ENCODE measurements at places on chromosomes 1 and 21.

DNA sequence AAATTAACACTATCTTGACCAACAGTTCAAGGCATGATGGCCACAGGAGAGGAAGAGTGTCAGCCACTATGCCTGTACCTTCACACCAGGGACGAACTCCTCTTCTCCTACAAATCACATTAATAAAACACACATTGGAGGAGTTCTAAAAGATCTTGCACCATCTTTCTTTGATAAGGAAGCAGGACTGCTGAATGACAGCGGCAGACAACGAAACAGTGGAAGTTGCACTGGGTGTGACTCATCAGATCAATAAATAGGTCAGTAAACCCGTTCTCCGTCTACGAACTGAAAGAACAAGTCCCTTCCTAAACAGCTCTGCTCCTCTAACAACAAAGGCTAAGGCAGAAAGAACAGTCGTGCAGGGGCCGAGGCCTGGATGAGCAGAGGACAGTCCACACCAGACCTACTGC, 23.1 kb downstream of the UBE2G2 start:
- DNase-seq = no peak

DNA sequence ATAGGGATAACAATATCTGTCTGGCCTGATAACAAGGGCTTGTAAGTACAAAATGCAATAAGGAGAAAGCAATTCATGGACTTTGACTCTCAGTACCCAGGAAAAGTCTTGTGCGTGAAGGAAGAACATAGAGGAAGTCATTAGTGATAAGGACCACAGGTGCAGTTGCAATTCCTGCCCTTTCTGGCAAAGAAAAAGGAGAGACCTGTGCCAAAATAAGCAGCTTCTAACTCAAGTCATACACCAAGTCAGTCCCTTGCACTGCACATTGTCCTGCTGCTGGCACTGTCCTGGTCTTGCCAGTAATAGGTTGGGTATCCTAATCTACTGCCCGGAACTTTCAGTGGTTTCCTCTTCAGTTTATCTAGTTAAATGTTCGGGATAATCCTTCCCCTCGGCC, 14.8 kb upstream of the SOD1 start:
- DNase-seq = no peak

DNA sequence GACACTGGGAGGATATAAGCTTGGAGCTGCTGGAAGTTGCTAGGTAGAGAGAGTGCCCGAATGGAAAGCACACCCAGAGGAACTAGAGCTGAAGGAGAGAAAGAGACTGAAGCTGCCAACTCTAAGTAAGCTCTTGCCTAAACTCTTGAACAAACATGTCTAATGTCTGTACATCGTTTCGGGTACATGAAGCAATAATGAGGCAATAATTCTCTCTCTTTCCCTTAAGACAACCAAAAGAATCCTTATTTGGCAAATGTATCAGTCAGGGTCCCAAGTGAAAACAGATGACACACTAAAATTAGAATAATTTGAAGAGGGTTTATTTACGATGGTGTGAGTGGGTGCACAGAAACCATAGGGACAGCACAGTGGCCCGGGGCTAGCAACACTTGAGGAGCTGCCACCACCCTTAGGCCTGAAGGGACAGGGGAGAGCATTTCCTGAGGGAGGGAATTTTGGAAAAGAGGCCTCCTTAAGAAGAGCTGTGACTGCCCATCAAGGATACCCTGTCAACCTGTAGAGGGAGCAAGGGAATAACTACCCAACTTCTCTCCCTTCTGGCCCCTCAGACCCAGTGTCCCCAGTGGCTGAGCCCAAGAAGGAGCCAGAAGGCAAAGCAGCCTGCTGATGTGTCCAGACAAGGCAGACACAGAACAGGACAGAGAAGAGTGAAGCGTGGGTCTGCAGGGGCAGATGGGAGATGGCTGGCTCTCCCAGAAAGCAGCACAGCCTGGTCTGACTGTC, 36.1 kb upstream of the KHDRBS1 start:
- no peak for DNase-seq

DNA sequence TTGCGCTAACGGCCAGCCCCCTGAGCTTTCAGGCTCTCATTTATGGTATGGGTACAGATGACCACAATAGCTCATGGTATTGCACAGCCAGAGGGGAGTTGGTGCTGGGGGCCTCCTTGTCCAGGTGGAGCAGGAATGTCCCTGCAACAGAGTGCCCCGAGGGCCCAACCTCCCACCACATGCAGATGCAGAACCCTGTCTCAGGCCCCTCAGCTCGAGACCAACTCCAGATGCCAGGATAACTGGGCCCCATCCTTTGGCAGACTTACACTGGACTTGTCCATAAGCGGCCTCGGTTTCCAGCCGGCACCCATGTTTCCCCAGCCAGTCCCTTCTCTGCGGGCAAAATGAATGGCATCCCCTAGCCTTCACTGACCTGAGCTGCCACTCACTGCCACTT, 67.1 kb downstream of the VWA5B1 start:
- DNase-seq = no peak

GRCh38 chr1:29645586-29645985, 409.3 kb downstream of the PTPRU start:
- DNase-seq = no peak

DNA sequence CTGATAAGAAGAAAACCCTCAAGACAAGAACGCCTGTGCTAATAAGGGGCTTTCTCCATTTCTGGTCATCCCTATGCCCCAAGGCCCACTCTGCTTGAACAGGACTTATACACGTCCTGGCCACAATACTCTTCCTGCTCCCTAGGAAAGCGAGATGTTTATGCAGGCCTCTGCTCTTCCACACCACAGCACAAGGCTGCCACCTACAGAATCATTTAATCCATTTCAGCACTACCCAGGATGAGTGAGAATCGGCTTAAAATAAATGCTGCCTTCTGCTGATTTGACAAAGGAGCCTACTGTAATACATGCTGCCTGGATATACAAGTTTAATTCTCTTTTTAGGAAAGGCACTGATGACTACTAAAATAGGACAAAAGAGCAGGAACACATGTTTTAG, 29.4 kb downstream of the FRRS1 start:
- DNase-seq = no peak

GRCh38 chr1:99533909-99534637, 111.8 kb upstream of the PALMD start:
- DNase-seq = no peak

GRCh38 chr21:46117586-46118315, 19.8 kb downstream of the COL6A2 start:
- DNase-seq = peak; percentile 14

GRCh38 chr1:224211206-224211962, 28.3 kb downstream of the DEGS1 start:
- DNase-seq = no peak

Measured in omental fat pad (tissue), 4 donors.